Astrocyte of the cerebellum (primary cell): ENCODE measurements at places on chromosomes 1 and 21.

GRCh38 chr1:46437723-46438122, 43.6 kb downstream of the FAAH start:
- DNase-seq = no peak

- peak; percentile 64 for DNase-seq
These were observed 101.4 kb upstream of the L1TD1 start for GRCh38 chr1:62093261-62093660.

DNA sequence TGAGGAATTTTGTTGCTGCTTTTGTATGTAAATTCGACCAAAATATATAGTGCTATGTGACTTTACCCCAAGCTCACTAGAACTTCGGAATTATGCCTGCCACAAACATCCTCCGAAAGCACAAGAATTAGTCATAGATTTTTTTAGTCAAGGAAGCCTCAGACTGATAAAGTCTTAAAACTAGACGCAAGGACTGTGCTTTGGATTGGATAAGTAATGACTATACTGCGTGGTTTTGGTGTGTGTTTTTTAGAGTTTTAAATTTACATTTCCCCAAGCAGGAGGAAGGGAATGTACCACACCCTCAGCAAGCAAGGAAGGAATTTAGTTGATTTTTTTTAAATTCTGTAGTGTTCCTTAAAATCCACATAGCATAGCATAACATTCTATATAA, 10.3 kb downstream of the WLS start:
- DNase-seq = no peak

- DNase-seq = no peak
These were observed 26.9 kb upstream of the WNT4 start for GRCh38 chr1:22169816-22170215.

GRCh38 chr1:41328001-41328615, 33.1 kb upstream of the FOXO6 start:
- no peak for DNase-seq
